ENCODE measurements at places on chromosomes 1 and 21. TPM values are rescaled to one million over a fixed set of nuclear protein-coding genes. Genes with fewer than 3 reads are reported as not detected.

The SLAMF9 gene
- not detected for total RNA-seq

The OR10J1 gene
- not detected for total RNA-seq

The OR2T6 gene
- not detected for total RNA-seq

The PCP4L1 gene
- not detected for total RNA-seq

The FAM3B gene
- not detected for total RNA-seq
